Immature natural killer cell (primary cell): ENCODE measurements at places on chromosomes 4 and X.

DNA sequence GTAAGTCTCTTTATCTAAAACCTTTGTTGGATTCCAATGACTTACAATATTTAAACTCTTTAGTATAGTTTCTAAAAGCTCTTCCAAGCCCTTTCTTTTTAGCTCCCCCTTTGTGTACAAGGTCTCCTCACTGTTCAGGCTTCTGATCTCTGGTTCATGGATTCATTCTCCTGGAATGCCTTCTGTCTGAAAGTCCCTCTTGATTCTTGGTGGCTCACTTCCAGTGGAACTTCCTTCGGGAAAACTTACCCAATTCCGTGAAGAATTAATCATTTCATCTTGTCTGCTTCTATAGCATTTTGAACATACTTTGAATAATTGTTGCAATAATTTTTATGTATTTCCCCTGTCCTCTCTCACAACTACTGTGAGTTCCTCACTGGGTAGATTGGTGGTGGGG lies 3.6 kb downstream of the ARHGAP24 start:
- no peaks in the 10 kb centered on the region for H3K4me1 ChIP-seq
- no peak for DNase-seq
- H3K27ac ChIP-seq: no peak overlapping the region
- H3K27me3 ChIP-seq: no peaks in the 10 kb centered on the region
- no peaks in the 10 kb centered on the region for H3K36me3 ChIP-seq
- H3K4me3 ChIP-seq: no peak overlapping the region

- no peak overlapping the region for H3K27ac ChIP-seq
- H3K27me3 ChIP-seq: peaks cover 24% of the 10 kb centered on the region
- no peaks in the 10 kb centered on the region for H3K36me3 ChIP-seq
- H3K4me3 ChIP-seq: no peak overlapping the region
- H3K4me1 ChIP-seq: peaks cover 8% of the 10 kb centered on the region
These were observed 16.1 kb downstream of the CLCN4 start for GRCh38 chrX:10172877-10173276.

GRCh38 chrX:136168929-136169735 lies 21.8 kb downstream of the FHL1 start:
- H3K4me1 ChIP-seq: no peaks in the 10 kb centered on the region
- H3K27ac ChIP-seq: peak overlapping the region; percentile 14
- no peak overlapping the region for H3K4me3 ChIP-seq
- no peaks in the 10 kb centered on the region for H3K36me3 ChIP-seq
- H3K27me3 ChIP-seq: no peaks in the 10 kb centered on the region
- no peak for DNase-seq

DNA sequence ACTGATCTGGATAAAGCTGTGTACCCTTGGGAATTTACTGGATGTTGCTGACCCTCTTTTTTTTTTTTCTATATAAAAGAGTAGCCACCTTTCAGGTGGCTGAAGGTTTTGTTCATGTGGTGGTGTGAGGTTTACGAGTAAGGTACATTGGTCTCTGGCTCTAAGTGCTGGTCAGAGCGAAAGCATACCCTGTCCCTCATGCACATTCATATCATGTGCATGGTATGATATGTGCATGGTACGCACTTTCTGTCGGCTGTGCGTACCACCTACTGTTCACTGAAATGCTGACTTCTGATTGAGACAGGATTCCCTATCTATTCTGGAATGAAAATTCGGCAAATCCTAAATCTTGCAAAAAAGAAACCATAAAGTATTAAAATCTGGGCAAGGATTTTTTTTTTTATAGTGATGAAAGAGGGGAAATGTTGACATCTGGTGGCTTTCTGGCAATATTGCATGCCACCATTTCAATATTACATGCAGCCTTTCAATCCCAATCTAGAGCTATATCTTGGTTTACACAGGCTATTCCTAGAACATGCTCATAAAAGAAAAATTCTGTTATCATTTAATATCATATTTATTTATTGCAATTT lies 32.8 kb downstream of the FAM149A start:
- no peaks in the 10 kb centered on the region for H3K27me3 ChIP-seq
- H3K27ac ChIP-seq: no peak overlapping the region
- no peak overlapping the region for H3K4me3 ChIP-seq

DNA sequence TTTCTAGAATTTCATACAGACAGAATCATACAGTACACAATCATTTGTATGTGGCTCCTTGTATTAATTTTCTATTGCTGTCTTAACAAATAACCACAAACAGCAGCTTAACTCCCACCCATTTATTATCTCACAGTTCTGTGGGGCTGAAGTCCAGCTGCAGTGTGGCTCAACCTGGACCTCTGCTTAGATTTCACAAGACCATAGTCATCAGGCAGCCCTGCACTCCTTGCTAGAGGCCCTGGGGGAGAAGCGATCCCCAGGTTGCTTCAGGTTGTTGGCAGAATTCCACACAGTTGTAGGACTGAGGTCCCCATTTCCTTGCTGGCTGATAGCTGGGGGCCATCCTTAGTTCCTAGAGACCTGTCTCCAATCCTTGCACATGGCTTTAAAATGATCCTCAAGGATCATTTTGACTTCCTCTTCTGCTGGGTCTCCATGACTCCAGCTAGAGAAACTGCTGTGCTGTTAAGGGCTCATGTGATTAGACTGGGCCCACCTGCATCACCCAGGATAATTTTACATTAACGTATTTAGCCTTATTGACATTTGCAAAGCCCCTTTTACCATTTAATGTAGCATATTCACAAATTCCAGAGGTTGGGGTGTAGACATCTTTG lies 60.9 kb upstream of the SMAD1 start:
- H3K27me3 ChIP-seq: peaks cover 2% of the 10 kb centered on the region
- H3K4me1 ChIP-seq: no peaks in the 10 kb centered on the region
- H3K27ac ChIP-seq: no peak overlapping the region
- no peak for DNase-seq
- H3K36me3 ChIP-seq: no peaks in the 10 kb centered on the region
- no peak overlapping the region for H3K4me3 ChIP-seq

DNA sequence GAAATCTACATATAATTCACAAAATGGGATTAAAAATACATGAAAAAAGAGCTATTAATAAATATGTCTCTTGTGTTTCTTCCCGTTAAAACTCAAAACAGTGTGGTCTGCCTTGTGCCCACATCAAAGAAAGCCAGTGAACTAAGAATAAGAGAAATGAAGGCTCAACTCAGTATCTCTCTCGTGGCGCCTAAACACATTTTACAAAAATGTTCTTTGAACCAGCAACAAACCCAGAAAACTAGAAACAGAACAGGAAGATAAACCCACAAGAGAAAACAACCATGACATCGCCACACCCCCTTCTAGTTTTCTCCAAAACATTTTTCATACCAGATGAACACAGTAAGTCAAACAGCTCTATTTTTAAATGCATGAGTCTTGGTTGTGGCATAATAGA lies 130.1 kb downstream of the DCHS2 start:
- H3K4me1 ChIP-seq: peaks cover 8% of the 10 kb centered on the region
- H3K27me3 ChIP-seq: peaks cover 2% of the 10 kb centered on the region
- no peak for DNase-seq
- H3K36me3 ChIP-seq: no peaks in the 10 kb centered on the region
